ENCODE measurements at places on chromosomes 7 and 10.
A peak's percentile ranks its signal among the peaks of the same experiment; 100 is the strongest.

- DNase-seq, result no peak
Measured at GRCh38 chr10:116741391-116742351, 695 bp downstream of the HSPA12A start.

DNA sequence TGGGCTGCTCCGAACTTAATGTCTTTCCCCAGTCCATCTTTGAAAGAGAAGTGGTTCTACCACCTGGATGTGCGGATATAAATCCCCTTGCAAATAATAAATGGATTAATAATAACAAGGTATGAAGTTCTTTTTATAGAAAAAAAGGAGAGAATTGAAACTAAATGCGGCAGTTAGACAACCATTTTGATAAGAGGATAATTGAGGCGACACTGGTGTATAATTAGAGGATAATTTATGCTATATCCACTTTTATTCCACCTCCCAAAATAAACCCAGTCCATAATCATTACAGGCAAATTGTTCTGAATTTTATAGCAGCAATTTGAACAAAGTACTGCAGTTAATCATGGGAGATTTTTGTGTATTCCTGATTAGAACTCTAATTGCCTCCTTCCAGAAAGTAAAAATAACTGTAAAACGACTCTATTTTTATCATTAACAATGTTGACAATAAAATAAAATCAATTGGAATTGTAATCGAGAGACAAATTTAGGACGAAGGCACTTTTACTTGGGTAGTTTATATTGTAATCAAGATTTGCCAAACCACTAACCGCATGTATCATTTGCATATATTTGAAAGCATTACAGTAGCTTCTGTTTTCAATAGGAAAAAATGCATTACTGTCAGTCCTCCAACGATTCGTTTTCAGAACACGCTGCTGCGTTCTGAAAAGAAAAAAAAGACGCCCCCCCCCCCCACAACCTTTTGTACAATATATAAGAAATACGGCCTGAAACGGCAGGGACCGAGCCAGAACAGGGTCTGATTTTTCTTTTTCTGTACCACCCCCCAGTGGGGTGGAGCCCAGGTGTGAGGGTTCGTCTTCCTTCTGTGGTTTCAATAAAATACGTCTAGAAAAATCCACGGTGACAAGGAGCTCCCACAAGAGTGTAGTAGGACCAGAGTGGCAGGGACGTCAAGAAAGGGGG lies 838 bp upstream of the DLX6 start:
- DNase-seq, result no peak

GRCh38 chr10:112769611-112770370 lies 180.3 kb upstream of the TCF7L2 start:
- DNase-seq, result no peak

- no peak for DNase-seq
Measured at GRCh38 chr7:70676243-70676642, 455.7 kb upstream of the GALNT17 start.

GRCh38 chr10:103814105-103814504 lies 41.3 kb downstream of the SH3PXD2A start:
- DNase-seq, result no peak

GRCh38 chr10:58701405-58702135 lies 188.9 kb downstream of the BICC1 start:
- DNase-seq, result no peak

DNA sequence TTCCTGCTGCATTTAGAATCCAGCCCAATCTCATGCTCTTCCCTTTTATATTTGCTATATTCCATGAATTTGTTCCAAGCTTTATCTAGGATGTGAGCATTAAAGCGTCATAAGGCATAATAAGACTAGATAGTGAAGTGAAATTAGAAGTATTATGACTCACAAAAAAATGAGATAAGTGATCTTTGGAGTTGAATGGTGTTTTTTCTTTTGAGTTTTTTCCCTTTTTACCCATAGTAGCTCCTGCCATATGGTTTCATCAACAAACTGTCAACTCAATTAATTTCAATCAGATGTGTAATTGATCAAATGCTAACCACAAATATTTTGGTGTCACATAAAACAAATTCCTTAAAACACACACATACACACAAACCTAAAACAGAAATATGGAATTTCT lies 17.0 kb downstream of the KLHDC10 start:
- DNase-seq, result no peak

DNA sequence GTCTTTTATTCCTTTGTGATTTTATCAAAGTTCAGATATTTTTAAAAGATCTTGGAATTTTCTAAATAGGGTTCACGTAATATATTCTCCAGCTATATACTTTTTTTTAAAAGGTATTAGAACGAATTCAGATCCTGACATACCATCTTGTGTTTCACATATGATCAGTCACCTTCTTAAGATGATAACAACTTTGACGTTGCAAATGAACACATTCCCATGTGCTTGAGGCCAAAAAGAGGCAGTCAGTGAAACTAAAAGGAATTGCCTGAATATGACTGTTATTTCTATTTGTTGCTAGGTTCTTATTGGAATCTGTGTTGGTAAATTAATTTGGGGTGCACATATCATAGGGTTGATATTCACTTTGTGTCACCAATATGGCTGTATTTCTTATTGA lies 310.1 kb downstream of the MDFIC start:
- DNase-seq, result no peak

GRCh38 chr10:50621968-50622705 lies 1.6 kb downstream of the SGMS1 start:
- DNase-seq, result peak; percentile 71

GRCh38 chr10:100660945-100661344 lies 84.4 kb upstream of the PAX2 start:
- no peak for DNase-seq

- DNase-seq, result peak; percentile 34
Measured at GRCh38 chr10:99532687-99533495, at the start of gene NKX2-3. TSS of gene NKX2-3 (plus strand) at chr10:99532942. CDS start at chr10:99533132, 190 bp downstream.

DNA sequence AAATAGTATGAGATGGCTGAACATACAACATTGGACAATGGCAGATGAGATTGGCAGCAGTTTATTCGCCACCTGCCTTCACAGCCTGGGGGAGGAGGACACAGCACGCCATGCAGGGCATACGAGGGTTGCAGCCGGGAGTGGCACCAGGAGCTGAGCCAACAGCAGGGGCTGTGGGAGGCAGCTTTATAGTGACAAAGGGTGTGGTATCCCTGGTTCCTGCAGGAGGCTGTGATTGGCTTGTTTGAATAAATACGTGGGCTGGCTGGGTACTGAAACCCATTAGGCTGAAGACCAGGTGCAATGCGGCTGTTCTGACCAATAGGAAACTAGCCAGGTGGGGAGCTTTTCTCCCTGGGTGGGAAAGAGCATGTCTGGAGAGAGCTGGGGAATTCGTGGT lies 68.9 kb upstream of the LEP start:
- DNase-seq, result no peak

GRCh38 chr10:76763376-76763775 lies 874.2 kb downstream of the KCNMA1 start:
- no peak for DNase-seq

- DNase-seq, result no peak
Measured at GRCh38 chr7:74665296-74665938, 7.9 kb downstream of the GTF2I start.

- no peak for DNase-seq
Measured at GRCh38 chr7:70923181-70923845, 208.6 kb upstream of the GALNT17 start.

GRCh38 chr7:7563813-7564212 lies 2.9 kb upstream of the MIOS start:
- DNase-seq, result no peak

DNA sequence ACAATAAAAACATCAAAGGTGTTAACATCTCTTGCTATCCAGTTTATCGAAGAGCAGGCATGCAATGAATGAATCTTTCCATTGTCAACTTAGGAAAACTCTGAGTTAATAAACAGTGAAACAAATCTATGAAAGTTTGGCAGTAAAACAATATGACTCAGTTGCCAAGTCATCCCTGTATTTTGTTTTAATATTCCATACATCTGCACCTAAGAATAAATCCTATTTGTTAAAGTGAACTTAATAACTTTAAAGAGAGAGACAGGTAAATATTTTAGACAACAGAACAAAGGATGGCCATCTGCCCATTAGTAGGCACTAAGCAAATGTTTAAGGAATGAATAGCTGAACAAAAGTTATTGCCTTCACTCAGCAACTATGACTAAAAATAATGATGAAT lies 700.5 kb upstream of the CELF2 start:
- no peak for DNase-seq

DNA sequence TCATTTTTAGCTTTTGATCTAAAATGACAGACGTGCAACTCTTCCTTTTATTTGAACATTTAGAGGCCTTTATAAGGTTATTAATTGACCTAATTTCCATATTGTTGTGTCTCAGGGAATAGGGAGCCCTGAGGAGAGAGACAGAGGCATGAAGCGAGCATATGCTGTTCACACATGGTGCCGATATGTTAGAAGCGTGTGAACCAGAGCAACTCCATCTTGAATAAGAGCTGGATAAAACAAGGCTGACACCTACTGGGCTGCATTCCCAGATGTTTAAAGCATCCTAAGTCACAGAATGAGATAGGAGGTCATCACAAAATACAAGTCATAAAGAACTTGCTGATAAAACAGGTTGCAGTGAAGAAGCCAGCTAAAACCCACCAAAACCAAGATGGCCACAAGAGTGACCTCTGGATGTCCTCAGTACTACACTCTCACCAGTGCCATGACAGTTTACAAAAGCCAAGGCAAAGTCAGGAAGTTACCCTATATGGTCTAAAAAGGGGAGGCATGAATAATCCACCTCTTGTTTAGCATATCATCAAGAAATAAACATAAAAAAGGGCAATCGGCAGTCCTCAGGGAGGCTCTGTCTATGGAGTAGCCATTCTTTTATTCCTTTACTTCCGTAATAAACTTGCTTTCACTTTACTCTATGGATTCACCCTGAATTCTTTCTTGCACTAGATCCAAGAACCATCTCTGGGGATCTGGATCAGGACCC lies 80.1 kb downstream of the SEC61G start:
- DNase-seq, result no peak

DNA sequence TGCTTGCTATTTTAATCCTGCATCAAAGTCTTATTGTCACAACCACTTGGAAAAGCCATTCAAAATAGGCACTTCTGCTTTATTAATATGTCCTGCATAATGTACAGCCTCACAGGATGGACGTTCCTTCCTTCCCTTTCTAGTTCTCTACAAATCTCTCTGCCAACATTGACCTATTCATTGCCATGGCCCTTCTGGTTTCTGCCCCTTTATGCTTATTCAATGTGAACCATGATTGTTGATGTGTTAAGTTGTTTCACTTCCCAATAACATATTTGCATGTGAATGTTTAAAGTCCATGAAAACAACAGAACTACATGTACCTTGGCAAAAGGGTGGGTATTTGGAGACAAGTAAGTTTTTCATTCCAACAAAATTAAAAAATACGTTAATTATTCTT lies 45.7 kb downstream of the COL28A1 start:
- no peak for DNase-seq

- no peak for DNase-seq
Measured at GRCh38 chr10:18140957-18141845, 977 bp downstream of the CACNB2 start.

DNA sequence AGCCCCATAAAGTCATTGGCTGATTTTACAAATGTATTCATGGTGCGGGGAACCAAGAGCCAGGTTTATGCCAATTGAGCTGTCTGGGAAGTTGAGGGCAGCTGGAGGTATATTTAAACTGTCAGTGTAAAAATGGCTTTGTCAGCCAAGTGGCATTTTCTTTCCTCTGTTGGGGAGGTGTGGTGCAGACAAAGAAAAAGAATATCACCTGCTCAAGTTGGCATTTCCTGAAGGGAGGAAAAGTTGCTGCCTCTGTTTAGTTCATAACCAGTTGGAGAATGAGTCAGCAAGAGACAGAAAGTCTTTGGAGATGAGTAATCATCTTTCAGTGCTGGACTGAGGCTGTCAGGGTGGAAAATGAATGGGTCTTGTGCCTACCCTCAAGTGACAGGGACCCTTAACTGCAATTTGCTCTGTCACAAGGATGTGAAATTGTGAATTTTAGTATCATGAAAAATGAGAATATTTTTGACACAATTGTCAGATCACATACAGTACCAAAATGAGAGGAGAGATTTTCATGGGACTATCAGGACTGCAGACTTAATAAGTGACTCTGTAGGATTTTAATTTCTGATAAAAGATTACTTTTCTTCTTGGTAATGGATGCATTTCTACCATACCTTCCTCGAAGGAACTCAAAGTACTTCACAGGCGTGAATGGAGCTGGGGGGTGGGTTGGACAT lies 137.3 kb downstream of the ANLN start:
- DNase-seq, result no peak

DNA sequence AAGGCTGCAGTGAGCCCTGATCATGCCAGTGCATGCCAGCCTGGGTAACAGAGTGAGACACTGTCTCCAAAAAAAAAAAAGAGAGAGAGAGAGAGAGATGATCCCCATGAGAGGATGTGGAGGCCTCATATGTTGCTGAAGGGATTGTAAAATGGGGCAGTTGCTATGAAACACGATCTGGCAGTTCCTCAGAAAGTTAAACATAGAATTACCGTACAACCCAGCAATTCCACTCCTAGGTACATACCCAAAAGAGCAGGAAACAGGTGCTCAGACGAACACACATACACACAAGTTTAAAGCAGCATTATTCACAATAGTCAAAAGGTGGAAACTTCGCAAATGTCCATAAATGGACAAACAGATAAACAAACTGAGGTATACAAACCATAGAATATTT lies 27.4 kb upstream of the CYTH3 start:
- DNase-seq, result no peak

- DNase-seq, result no peak
Measured at GRCh38 chr7:47577321-47577919, 4.5 kb downstream of the TNS3 start.

GRCh38 chr10:16867556-16867955 lies 50.3 kb upstream of the RSU1 start:
- no peak for DNase-seq

DNA sequence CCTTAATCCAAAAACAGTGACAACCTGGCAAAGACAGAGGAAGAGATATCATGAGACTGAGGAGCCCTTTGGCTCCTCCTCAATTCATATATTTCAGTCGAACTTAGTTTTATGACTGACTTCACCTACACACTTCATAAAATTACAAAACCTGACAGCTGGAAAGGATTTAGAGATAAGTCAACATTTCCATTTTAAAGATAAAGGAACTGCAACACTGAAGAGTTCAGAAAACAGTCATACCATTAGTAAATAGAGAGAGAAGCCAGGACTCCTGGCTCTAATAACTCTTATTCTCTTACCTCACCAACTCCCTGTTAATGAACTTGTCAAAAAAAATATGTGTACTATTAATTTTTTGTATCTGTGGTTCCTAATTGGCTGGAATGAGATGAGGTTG lies 141.0 kb upstream of the COL1A2 start:
- DNase-seq, result no peak

DNA sequence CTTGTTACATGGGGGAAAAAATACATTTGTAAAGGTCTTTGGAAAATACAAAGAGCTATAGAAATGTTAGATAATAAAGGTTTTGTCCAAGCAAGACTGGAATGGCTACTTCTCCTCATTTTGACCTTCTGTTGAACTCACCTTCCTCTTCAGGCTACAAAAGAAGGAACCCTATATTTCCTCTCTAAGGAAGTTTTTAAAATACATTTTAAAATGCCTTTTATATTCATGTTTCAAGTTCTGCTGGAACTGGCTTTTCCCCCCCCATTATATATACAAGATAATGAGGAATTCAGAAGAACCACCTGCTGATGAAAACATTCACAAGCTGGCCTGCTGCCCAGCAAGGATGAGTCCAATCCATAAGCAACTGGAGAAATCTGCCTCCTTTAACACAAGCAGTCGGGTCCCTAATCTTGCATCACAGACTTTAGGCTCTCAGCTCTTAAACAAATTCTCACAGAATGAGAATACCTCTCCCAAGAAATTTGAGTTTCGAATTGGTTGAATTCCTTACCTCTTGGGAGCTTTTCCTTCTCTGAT lies 44.6 kb downstream of the MTERF1 start:
- DNase-seq, result no peak

Data from CD4-positive, alpha-beta T cell treated with Interleukin-12 subunit alpha and Interleukin-12 subunit beta, for 1 hour (primary cell).